ENCODE measurements at places on chromosomes 7 and 10.

DNA sequence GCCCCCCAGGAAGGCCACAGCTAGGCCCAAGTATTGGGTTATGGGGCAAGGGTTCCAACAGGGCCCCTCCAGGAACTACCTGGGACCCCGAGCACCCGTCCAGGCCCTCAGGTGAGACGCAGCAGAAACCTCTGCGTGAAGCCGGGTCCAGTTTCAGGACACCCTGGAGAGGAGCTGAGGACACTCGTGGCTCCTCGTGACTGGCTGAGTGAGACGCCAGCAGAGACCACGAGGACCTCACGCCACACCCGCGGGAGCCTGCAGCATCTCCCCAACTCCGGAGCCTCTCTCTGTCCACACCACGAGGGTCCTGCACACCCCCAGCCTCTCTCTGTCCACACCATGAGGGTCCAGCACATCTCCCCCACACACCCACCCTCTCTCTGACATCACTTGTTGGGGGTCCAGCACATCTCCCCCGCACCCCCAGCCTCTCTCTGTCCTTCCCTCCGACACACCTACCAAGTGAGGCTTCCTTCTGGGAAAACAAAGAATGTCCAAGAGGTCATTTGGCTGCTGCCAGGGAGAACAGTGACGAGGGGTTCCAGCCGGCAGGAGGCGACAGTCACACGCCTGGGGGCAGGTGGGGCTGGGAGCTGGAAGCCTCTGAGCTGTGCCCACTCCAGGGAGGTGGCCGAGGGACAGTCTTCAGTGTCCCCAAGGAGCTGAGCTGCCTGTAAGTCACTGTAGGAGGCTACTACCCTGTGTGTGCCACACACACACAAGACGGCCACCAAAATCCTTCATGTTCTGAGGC, 46.1 kb upstream of the PPP2R2D start:
- DNase-seq, result no peak

DNA sequence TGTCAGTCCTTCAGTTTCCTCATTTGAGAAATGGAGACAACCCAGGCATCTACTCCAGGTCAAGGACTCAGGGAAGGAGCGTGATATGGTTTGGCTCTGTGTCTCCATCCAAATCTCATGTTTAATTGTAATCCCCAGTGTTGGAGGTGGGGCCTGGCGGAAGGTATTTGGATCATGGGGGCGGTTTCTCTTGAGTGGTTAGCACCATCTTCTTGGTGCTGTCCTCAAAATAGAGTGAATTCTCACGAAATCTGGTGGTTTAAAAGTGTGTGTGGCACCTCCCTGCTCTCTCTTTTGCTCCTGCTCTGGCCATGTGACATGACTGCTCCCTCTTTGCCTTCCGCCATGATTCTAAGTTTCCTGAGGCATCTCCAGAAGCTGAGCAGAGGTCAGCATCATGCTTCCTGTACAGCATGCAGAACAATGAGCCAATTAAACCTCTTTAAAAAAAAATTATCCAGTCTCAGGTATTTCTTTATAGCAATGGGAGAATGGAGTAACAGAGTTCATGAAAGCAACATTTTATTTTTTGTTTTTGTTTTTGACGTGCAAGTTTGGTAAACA, 30.0 kb downstream of the ARHGAP22 start:
- DNase-seq, result no peak

GRCh38 chr7:99389772-99390171, 15.2 kb downstream of the ARPC1B start:
- DNase-seq, result no peak

DNA sequence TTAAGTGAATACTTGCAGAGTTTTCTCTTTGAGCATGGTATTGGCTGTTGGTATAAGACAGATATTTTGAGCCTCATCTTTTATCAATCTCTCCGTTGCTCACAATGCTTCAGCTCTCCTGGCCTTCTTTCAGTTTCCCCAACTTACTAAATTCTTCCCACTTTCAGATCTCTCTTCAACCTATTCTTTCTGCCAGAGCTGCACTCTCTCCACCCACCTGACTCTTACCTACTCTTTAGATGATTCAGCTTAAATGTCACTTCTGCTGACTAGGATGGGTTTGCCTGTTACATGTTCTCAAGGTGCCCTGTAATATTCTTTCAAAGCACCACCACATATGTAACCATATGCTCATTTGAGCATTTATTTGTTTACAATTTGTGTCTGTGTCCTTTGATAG, 1.6 kb downstream of the EXOSC1 start:
- no peak for DNase-seq

DNA sequence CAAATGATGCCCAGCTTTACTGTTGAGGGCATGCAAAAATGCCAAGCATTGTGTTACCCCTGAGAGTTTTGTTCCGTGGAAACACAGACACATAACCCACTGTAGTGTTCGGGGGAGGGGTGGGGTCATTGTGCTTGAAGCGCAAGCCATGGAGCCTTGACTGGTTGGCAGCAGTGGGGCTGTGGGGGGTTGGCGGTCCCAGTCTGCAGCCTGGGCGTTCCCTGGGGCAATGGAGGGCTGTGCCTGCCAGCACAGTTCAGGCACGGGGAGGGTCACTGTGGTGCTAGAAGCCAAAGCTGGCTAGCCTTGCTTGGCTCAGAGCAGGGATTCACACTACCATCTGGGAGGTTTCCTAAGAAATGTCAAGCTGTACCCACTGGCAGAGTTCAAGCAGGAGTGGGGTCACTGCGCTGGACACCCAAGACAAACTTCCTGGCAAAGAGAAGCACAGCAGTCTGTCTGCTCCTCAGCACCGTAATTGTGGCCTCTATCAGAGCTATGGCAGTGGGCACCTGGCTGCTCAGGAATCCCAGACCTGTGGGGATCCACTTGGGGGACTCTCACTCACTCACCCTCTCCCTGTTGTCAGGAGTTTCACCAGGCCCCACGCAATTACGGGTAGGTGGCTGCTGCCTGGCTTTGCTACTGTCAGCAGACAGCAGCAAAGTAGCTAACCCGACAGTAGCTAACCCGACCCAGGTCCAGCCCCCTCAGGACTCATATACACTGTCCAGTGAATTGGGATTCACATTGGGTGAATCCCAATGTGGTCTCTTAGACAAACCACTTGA, 292.4 kb downstream of the ZWINT start:
- DNase-seq, result no peak

GRCh38 chr10:88472540-88472939, 110.6 kb downstream of the RNLS start:
- no peak for DNase-seq

- no peak for DNase-seq
These were observed 309.5 kb downstream of the WDR37 start for GRCh38 chr10:1365540-1366321.

- DNase-seq, result no peak
These were observed 58.0 kb downstream of the ORC5 start for GRCh38 chr7:104149822-104150221.

- peak; percentile 78 for DNase-seq
These were observed 705.6 kb upstream of the GALNT17 start for GRCh38 chr7:70426249-70426880.

DNA sequence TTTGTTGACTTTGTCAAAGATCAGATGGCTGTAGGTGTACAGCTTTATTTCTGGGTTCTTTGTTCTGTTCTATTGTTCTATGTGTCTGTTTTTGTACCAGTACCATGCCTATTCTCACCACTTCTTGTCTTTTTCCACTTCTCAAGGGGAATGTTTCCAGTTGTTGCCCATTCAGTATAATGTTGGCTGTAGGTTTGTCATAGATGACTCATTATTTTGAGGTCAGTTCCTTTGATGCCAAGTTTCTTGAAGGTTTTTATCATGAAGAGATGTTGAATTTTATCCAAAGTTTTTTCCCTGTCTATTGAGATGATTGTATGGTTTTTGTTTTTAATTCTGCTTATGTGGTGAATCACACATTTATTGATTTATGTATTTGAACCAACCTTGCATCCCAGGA, 216.7 kb upstream of the RNF32 start:
- DNase-seq, result no peak

- DNase-seq, result no peak
These were observed 2.2 kb upstream of the GRIFIN start for GRCh38 chr7:2478399-2478785.

DNA sequence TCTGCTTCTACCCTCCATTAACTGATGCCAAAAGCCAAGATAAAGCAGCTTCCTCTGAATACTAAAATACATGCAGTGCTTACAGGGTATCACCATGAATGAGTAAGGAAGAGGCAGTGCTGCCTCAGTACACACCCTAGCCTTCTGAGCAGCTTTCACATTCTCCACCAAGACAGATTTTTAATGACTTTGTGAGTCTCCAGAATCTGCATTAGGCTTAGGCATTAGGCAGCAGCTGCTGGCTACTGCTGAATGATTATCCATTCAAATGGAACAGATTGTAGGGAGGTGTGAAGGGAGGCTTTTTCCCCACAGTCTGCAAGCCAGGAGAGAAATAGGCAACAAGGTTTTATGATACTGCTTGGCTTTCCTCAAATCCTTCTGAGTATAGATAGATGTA, 1226.7 kb upstream of the LRRN3 start:
- DNase-seq, result no peak

- no peak for DNase-seq
These were observed 32.5 kb downstream of the TRUB1 start for GRCh38 chr10:114970515-114970914.

DNA sequence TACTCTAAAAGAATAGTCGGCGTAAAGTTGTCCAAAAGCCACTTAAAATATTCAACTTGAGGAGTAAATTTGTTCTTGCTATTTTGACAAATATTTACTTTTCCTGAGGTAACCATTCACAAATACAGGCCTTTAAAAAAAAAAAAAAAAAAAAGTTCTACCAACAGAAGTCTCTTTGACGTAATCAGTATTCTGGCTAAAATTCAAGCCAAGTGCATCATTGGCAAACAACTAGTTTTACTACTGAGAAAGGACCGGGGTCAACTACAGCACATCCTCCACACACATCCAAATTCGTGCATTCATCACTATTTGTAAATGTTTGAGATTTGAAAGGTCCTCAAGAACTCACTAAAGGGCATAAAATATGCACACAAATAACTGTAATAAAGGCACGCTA, 2.0 kb downstream of the OAT start:
- no peak for DNase-seq

- DNase-seq, result no peak
These were observed 40.6 kb downstream of the NOD1 start for GRCh38 chr7:30437823-30438574.

GRCh38 chr10:96958071-96958470, 126.0 kb downstream of the LCOR start:
- no peak for DNase-seq

- peak; percentile 2 for DNase-seq
These were observed 1.6 kb downstream of the ZNF746 start for GRCh38 chr7:149495785-149496641.

DNA sequence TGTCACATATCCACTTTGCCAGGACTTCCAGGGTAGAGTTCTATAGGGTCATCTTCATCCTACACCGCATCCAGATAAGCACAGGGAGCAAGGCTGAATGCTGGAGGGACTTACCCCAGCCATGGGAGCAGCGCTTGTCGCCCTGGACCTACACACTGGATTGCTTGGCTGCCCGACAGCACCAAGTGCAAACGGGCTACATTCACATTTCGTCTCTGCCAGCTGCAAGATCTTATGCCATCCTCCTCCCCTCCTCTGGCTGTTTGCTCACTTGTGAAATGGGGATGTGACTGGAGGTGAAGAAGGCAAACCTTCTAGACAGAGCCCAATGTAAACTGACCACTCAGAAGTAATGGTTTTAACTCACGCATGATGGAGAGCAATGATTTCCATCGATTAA, 1.0 kb downstream of the DDC start:
- DNase-seq, result no peak

DNA sequence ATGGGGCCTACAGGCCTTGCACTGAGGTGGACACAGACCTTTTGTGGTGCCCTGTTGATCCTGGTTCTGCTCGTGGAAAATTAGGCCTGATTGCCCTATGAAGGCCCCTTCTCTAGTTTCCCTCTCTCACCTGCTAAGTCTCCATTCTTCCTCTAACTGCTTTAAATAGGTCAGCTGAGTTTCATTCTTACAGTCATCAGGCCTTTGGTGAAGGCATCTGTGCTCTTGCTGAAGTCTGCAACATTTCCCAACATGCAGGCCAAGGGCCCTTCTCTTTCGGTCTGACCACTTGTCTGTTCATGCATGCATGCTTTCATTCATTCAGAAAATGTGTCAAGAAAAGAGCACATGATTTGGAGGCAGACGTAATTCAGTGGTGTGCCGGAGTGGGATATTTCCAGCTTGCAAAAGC, 244.0 kb downstream of the BUB3 start:
- no peak for DNase-seq

GRCh38 chr7:107294182-107294581, 125.4 kb downstream of the HBP1 start:
- DNase-seq, result no peak

- no peak for DNase-seq
These were observed 112.8 kb upstream of the LANCL2 start for GRCh38 chr7:55252386-55252785.

GRCh38 chr10:60139798-60140566, 233.6 kb upstream of the CCDC6 start:
- DNase-seq, result no peak

- no peak for DNase-seq
These were observed 9.1 kb downstream of the WDR86 start for GRCh38 chr7:151400626-151401315.

DNA sequence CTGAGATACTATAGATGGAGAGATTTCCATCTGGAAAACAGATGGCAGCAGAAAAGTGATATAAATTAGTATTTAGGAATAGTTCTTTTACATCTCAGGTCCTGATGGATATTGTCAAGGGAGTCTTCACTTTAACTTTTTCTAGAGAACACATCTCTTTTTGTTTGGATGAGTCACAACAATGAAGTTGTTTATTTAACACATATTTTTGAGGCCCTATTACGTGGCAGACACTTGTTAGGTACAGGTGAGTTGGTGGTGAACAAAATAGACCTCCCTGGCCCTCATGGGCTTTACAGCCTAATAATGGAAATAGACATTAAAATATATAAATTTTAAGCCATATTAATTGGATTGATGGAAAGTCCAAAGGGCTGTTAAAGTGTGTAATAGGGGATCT, 168.3 kb downstream of the VTI1A start:
- no peak for DNase-seq

- DNase-seq, result peak; percentile 63
These were observed 83.5 kb downstream of the GNAT3 start for GRCh38 chr7:80428161-80429054.

- no peak for DNase-seq
These were observed 48.8 kb downstream of the DAGLB start for GRCh38 chr7:6398943-6399342.

DNA sequence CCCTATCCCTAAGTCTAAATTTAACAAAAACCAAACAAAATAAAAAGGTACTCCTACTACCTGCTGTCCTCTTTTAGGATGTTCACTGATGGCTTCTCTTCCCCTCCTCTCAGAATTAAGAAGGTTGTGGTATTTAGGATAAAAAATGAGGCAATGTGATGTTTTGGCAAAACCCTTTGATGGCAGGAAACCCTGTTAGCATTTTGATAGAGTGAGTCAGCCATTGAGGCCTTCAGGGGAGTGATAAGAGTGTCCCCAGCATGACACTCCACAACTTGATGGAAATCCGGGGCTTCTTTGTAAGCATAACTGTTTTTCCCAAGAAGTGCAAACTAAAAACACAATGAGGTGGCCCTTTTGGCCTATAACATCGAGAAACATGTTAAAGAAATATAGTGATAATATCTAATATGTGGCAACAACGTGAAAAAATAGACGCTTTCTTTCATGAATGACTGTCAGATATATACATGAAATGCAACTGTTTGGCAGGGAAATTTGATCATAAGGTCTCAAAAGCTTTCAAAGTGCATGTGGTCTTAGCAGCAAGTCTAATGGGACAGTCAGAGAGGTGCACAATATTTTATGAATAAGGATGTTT, 55.0 kb downstream of the PRTFDC1 start:
- no peak for DNase-seq

GRCh38 chr7:112572669-112573301, 92.0 kb downstream of the LSMEM1 start:
- DNase-seq, result no peak
